ENCODE measurements at places on chromosomes 16 and 17. TPM values are rescaled to one million over a fixed set of nuclear protein-coding genes. Genes with fewer than 3 reads are reported as not detected.

DNA sequence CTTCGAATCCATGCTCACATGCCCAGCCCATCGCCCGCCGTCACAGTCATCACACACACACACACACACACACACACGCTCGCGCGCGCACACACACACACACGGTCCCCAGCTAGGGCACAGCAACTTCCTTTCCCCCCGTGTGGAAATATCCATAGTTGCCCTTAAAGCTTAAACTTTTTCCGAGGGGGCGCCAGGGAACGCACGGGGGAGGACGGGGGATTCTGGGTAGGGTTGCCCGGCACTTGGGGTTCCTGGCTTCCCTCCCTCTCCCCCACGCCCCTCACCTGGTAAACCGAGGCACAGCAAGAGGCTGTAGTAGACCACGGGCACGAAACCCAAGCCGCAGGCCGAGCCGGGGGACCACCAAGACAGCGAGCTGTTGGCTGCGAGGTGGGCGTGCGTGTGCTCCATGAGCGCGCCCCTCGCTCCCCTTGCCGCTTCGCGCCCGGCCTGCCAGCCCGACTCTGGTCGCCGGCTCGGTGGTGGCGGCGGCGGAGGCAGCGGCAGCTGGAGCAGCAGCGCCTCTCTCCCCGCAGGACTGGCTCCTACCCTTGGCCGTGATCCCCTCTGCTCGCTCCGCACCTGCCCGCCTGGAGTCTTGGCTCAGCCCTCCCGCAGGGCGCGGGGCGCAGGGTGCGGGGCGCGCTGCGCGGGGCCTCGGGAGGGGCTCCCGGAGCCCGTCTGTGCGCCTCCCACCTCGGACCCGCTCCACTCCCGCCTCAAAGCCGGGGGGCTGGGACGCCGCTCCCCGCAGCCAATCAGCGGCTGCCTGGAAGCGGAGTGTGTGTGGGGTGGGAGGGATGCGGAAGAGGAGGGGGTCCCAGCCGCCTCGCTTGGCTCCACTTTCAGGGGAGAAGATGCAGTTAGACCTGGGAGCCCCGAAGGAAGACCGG, at the start of gene GPR139:
GPR139 (minus strand) TSS at position 688 of the 896 bp plus-strand sequence; CDS start at position 414, 274 bp downstream.
- no peak for DNase-seq

DNA sequence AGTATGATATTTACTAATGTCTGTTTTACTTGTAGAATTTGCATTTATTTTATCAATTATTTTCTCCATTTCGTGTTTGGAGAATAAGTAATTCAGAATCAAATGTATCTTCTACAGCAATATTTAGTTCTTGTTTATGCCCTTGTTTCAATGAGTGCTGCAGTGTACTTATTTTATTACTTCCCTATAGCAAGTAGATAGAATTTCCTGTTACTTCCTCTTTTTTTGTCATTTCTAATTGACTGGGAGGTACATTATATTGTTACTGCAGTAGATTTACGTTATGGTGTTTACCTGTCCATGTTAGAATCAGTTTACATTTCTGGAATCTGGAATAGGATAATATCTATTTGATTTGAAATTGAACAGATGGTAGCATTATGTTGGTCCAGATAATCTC, 71.2 kb downstream of the OMG start:
- DNase-seq: no peak

GRCh38 chr16:8583732-8584131, 6.6 kb downstream of the TMEM114 start:
- DNase-seq: no peak

DNA sequence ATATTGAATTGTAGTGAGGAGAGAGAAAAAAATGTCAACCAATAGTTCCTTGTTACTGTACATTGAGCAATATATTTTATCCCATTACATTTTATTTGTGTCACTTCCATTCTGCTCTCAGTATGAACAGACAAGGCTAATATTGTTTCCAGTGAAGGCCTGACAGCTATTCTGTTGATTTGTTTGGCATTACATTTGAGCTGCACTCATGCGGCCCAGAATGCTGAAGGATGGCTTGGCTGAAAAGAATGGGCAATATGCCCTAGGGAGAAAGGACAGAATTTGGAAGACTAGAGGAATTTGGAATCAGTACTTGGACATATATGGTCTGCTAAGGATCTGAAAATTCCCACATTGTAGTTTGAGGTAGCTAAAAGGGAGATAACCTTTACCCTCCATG, 1294.4 kb downstream of the CDH8 start:
- no peak for DNase-seq

Gene SEZ6
- total RNA-seq: not detected

GRCh38 chr16:29900888-29901606, 759 bp downstream of the ASPHD1 start:
- DNase-seq: no peak

All from SJSA1 (cell line).